ENCODE measurements at places on chromosomes 11 and 22.
A peak's percentile ranks its signal among the peaks of the same experiment; 100 is the strongest.

DNA sequence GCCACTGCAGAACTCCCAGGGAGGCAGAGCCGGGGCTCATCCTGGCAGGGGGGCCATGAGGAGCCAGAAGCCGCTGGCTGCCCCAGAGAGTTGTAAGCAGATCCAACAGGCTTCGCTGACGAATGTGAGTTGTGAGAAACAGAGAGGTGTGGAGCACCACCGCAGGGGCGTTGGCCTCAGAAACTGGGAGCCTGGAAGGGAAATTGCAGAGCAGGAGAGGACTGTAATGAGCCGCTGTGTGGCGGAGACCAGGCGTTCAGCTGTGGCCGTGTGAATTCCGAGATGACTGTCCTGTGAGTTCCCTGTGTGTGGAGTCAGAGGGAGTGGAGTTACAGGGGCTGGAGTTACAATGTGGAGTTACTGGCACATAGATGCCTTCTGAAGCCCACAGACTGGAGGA, 27.7 kb upstream of the ETS1 start:
- DNase-seq = no peak

DNA sequence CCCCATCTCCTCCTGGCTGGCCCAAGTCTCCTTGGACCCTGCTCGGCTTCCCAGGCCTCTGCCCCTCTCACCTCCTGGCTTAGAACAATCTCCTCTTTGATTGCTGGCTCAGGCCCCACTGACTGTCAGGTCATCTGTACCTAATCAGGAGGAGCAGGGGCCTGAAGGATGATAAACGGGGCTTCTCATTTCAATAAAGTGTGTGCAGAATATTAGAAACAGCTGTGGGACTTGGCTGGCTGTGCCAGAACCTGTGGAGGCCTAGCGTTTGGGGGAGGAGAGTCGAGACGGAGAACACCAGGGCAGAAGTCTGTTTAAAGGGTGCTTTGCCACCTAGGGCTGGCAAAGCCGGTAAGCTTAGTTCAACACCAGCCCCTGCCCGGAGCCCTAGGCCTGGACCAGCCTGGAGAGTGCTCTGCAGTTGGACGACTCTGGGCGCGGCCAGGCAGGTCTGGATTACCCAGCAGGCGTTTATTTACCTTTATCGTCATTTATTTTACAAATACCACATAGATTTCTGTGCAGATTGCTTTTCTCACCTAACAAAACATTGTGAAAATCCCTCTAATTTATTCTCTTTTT, 10.1 kb upstream of the VSIG10L2 start:
- no peak for DNase-seq

DNA sequence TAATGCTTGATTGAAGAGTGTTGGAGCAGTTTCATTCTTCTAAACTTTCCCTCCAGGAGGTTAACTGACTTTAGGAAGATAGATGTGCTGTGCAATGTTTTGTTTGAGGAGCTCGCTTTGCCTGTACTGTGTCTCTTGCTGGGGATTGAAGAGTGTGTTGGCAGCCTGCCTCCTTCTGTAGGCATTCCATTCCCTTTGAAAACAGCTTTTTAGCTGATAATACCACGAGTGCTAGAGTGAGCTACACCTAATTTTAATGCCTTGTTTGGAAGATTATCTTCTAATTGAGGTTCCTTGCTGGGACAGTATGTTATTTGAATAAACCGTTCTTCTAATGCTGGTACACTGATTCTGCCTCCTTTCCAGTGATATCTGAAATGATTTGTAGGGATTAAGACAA, 7.2 kb downstream of the DDX10 start:
- no peak for DNase-seq

DNA sequence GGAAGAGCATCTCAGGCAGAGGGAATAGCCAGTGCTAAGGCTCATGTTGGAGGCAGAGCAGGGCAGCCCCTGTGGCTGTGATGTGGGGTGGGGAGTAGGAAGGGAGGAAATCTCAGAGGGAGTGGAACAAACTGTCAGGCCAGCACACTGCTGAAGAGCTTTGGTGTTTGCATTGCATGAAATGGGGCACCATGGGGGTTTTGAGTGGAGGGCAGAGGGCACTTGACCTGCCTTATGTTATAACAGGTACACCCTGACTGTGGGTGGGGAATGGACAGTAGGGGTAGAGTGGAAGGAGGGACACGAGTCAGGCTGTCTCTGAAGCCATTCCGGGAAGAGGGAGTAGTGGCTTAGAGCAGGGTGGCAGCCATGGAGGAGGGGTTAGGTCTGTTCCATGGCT, 24.0 kb downstream of the PRDM11 start:
- DNase-seq = no peak

- peak; percentile 88 for DNase-seq
Measured at GRCh38 chr11:67288452-67289225, 464 bp upstream of the ANKRD13D start.

DNA sequence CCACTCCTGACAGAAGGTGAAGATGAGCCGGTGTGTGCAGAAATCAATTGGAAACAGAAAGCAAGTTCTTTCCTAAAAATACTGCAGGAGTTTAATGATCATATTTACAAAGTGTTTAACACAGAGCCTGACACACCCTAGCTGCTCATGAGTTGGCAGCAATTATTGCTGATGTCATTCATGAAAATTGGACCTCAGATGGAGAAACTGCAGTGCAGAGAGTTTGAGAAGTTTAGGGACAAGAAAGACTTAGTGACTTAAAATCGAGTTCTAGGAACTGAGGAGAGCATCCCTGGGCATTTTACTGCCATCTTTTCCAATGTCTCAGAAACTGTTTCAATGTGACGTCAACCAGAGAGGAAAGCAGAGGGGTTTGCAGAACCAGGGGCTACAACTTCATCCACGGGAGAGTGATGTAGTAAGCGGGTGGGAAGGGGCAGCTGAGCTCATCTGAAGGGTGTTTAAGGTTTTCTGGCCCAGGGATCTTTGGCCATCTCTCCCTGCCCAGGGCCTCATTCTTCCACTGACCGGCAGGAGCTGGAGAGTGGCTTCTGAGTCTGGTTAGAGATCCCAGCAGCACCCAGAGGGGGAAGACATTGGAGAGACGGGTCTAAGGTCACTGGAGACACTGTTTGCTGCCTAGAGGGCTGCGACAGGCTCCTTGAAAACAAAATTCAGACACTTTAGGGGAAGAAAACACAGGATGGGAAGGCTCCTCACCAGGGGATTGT, 21.1 kb upstream of the IGLL5 start:
- no peak for DNase-seq

DNA sequence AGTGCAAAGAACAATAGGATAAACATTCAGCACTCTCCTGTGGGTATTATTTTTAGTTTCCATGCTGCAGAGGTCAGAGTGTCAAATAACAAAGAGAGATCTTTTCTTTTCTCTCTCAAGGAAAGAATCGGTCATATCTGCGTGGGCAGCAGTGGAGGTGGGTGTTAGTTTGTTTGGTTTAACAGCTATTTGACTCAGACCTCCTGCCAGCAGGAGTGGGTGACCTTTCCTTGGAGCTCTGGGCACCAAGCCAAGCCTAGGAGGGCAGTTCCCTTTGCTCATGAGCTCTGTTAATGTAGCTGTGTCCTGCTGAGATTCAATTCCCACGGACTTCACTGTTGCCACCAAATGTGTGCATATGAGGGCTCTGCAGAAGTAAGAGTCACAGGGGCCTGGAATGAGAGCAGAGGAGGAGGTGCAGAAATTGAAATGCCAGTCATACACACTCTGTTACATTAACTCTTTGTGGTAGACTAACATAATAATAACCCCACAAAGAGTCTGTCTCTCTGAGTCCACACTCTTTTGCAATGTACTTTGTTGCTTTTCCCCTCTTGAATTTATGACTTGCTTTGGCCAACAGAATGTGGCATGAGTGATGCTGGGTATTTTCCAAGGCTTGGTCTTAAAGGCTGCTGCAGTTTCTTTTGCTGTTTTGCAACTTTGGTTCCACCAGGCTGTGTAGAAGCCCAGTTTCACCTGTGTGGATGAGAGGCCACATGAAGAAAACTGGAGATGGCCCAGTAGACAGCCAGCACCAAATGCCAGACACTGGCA, 76.0 kb upstream of the GRK3 start:
- DNase-seq = peak; percentile 81

DNA sequence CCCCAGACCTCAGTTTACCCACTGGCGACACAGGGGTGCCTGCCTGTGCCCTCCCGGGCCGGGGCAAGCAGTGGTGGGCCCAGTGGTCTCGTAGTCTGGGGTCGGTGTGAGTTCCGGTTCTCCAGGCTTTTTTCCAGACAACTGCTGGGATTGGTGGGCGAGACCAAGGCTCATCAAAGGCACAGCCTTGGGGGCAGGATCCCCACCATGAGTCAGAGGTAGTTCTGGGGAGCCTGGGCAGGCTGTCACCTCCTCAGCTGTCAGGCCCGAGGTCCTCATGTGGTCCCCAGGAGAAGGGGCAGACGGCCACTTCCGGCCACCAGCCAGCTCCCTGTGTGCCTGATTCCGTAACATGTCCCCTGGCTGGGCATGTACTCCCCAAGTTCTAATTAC, 827 bp upstream of the MUC2 start:
- no peak for DNase-seq

- no peak for DNase-seq
Measured at GRCh38 chr22:43845981-43846380, 16.3 kb downstream of the SULT4A1 start.

DNA sequence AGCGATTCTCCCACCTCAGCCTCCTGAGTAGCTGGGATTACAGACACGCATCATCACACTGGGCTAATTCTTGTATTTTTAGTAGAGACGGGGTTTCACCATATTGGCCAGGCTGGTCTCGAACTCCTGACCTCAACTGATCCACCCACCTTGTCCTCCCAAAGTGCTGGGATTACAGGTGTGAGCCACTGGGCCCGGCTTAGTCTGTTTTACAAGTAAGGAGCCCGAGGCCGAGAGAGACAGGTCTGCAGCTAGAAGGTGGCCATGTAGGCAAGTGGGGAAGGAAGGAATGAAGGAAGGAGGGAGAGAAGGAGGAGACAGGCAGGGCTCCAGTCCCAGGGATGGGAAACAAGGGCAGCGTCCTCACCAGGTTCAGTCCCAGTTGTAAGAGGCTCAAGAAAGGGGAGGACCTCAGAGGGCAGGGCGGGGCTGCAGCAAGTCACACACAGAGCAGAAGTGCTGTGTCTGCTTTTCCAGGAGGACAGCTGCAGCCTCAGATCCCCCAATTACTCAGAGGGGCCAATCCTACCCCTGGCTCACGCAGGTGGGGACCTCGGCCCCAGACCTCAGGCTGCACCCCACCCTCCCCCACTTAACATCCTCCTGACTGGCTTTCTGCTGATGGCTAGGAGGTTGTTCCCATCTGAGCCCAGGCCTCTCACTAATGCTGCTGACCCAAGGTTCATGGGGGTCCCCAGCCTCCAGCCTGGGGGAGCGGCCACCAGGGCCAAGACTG, 53.8 kb upstream of the PRR5 start:
- no peak for DNase-seq

- no peak for DNase-seq
Measured at GRCh38 chr11:134691295-134691873, 279.3 kb upstream of the B3GAT1 start.

GRCh38 chr11:77340501-77340900, 39.0 kb upstream of the GDPD4 start:
- DNase-seq = no peak

DNA sequence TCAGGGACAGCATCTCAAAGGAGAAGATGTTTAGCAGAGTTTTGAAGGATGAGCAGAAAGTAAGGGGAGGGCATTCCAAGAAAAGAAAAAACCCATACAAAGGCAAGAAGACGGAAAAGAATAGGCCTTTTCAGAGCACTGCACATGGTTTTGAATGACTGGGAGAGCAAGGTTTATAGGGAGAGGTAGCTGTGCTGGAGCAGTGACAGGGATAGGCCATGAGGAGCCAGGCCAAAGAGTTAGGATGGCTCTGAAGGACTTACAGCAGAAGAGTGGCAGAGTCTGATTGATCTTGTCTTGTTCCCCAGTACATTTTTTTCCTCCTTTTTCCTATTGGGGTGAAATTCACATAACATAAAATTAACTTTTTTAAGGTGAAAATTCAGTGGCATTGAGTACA, 55.8 kb upstream of the PAK1 start:
- DNase-seq = no peak

GRCh38 chr11:7657306-7658025, 15.8 kb downstream of the CYB5R2 start:
- DNase-seq = no peak

GRCh38 chr11:67668192-67668551, 6.3 kb downstream of the ALDH3B2 start:
- no peak for DNase-seq

DNA sequence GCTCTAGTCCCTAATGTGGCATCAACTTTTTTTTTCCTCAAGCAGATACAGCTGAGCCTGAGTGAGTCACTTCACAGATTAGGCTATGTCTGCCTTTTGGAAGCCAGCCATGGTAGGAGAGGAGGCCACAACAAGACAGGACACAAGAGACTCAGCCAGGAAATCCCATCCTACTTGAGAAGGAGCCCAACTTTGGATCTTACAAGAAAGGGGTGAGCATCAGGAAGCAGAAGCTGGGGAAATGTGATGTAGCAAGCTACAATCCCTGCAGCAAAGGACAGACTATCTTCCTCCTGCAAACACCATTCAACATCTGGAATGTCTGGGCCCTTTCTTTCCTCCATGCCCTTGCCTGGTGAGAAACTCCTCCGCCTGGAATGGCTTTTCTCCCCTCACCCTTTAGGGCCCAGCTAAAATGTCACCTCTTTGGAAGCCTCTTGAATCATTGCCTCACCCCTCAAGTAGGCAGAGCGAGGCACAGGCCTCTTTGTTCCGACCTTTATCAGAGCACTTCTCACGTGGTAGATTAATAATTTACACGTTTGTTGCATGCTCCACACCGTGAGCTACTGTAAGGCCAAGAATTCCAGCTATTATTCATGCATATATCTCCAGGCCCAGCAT, 156.4 kb upstream of the PITPNB start:
- no peak for DNase-seq

- no peak for DNase-seq
Measured at GRCh38 chr11:108733479-108734116, 68.7 kb downstream of the DDX10 start.

GRCh38 chr11:6410695-6411430, 8.0 kb downstream of the APBB1 start:
- no peak for DNase-seq

DNA sequence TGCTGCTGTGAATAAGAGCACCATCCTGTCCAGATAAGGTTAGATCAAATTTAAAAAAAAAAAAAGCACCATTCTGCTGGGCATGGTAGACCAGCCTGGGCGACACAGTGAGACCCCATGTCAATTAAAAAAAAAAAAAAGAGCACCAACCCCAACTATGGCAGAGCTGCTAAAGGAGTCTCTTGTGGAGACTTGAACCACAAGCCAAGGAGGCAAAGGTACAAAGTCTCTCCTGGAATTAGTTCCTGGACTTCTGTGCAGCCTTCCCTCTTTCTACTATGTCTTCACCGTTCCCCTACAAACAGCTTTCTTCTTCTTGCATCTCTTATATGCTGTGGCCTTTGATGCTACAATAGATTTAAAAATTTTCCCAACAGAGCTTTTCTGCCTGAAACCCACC, 1.3 kb downstream of the PIK3C2A start:
- no peak for DNase-seq

DNA sequence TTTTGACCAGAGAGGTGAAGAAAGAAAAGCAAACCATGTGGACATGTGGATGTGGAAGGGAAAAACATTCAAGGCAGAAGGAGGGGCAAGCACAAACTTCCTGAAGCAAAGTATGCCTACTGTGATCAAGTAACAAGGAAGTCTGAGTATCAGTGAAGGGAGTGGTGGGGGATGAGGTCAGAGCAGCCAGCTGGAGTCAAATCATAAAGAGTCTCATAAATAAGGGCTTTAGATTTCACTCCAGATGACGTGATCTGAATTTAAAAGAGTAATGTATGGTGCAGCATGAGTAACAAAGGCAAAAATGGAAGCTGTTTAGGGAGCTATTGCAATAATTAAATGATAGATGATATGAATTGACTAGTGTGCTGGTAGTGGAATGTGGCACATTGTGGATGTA, 665.4 kb upstream of the CCDC90B start:
- DNase-seq = no peak

GRCh38 chr11:3219281-3219892, 774 bp upstream of the MRGPRG start:
- no peak for DNase-seq
